Stimulated activated naive CD4-positive, alpha-beta T cell treated with Interleukin-2 at 50 U/mL for 16 hours (primary cell): ENCODE measurements at places on chromosomes 2 and 18.
A peak's percentile ranks its signal among the peaks of the same experiment; 100 is the strongest.

DNA sequence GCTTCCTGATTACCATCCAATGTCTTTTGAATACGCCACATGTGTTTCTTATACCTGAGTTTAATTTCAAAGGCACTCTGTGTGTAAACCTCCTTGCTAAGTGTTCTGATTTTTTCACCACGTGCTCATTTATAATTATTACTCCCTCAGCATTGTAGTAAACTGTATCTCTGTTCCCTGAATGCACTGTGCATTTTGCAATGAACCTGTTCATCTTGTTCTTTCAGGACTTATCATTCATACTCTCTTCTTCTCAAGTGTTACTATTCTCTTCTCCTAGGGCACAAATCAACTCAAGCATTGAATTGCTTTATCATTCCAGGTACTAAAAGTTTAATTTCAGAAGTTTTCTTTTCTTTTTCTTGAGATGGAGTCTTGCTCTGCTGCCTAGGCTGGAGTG, 383.4 kb upstream of the TRIB2 start:
- no peak for DNase-seq

- no peak for DNase-seq
Observed at GRCh38 chr2:145194673-145195072, 674.8 kb upstream of the ZEB2 start.

GRCh38 chr18:57040175-57040574, 106.7 kb upstream of the BOD1L2 start:
- DNase-seq, result no peak

GRCh38 chr2:63642946-63643345, 54.2 kb downstream of the MDH1 start:
- no peak for DNase-seq

DNA sequence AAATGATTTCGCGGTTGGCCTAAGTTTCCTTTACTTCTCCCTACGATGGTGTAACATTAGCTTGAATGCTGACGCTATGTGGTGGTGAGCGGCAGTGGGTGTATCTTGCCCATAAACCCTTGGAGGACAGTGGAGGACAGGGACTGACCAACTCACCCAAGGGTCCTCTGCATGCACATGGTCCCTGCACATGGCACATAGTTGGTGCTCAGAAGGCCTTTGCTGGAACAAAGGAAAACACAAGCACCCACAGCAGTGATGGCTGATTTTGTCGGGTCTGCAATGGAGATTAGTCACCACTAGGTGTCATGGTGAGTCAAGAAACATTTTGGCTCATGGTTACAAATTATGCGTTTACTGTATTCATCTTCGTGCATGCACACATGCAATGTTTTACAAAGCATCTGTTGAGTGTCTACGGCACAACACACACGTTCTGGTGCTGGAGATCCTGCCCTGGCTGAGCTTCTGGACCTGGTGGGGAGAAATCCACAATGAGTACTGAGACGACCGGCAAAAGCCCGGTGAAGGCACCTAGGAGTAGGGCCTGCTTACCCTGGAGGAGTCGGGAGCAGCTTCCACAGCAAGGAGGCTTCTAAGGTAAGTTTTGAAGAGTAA, 44.0 kb downstream of the PDCL3 start:
- no peak for DNase-seq

GRCh38 chr2:204152616-204153015, 216.1 kb downstream of the ICOS start:
- no peak for DNase-seq

GRCh38 chr2:176074919-176075425, 8.8 kb downstream of the EVX2 start:
- no peak for DNase-seq

GRCh38 chr2:73970850-73971471, 13.7 kb upstream of the TET3 start:
- DNase-seq, result peak; percentile 11

- no peak for DNase-seq
Observed at GRCh38 chr18:42245137-42245536, 290.1 kb downstream of the PIK3C3 start.

DNA sequence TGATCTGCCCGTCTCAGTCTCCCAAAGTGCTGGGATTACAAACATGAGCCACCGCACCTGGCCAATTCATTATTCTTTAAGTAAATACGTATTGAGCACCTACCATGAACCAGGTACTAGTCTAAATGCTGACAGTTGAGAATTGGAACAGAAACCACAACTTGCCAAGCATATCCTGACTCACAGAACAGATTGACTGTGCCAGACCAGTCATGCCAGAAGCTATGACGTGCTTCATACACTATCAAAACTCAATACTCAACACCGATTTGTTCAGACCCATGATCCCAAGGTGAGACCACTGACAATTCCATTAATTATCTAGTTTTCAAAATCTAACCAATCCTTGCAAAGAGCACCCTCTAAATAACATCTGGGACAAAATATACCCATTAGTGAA, 148.6 kb downstream of the B3GNT2 start:
- no peak for DNase-seq

DNA sequence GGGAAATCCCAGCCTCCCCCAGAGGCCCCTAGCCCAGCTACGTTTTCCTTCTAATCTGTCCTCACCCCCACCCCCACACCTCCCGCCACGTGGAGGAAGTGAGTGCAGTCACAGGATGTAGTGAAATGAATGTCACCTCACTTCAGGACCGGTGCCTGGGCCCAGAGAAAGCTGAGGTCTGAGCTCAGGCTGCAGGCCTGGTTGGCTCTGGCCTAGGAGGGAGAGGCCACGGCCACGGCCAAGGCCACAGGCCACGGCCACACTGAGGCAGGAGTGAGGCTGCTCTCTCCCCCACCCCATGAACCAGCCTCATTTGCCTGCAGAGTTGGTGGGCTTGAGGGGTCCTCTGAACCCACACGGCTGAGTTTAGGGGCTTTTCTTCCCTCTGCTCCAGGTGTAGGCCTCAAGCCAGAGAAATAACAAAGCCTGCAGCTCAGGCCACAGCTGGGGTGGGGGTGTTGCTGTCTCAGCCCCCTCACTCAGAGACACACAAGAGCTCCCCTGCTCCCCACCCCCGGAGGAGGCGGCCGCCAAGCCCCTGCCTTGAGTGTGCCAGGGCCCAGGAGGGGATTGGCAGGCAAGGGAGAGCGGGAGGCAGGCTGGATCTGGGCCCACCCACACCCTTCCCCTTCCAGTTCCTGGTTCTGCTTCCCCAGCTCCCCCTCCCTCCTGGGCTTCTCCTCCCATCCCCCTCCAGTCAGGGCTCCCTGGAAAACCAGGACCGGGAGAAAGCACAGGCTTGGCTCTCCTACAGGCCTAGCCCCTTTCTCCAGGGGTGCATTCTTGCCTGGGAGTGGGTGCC, 27.0 kb downstream of the DNMT3A start:
- DNase-seq, result peak; percentile 91

- no peak for DNase-seq
Observed at GRCh38 chr18:4908328-4908727, 288.7 kb downstream of the AKAIN1 start.

- peak; percentile 18 for DNase-seq
Observed at GRCh38 chr2:88735853-88736252, 44.4 kb downstream of the RPIA start.

DNA sequence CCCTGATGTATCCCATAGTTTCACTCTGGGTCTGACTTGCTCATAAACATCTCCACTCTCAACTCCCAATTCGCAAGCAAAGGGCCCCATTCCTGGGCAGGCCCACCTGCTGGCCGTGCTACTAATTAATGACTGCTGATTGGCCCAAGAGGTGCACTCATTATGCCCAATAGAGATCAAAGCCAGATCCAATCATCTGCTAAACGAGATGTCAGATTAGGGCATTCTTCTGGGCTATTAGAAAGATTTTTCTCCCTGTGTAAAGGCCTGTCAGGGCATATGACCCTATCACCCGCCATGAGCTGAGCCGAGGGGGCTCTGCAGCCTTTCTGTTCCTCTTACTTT, 103.4 kb upstream of the HAAO start:
- DNase-seq, result no peak

GRCh38 chr2:131010566-131010965, 82.7 kb downstream of the FAM168B start:
- no peak for DNase-seq

GRCh38 chr18:38750751-38751150, 1185.2 kb upstream of the CELF4 start:
- DNase-seq, result no peak
